ENCODE measurements at places on chromosomes 3 and 15.

DNA sequence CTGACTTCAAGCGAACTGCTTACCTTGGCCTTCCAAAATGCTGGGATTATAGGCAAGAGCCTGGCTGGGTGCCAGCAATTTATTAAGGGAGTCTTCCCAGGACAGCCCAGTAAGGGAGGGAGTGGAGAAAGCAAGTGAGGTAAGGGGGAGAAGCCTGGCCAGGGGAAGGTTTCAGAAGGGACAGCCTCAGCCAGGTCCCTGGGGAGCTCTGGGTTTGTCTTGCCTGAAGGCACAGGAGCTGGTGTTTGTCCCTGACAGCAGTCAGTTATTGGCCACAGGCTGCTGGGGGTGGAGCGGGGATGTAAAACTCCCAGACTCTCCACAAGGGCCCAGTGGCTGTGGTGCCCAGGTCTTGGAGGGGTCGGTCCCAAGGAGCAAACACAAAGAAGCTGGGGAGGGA lies 33.0 kb upstream of the CDCP1 start:
- no peak for DNase-seq

- DNase-seq, result no peak
These were observed 259.2 kb downstream of the LSAMP start for GRCh38 chr3:116186049-116186448.

DNA sequence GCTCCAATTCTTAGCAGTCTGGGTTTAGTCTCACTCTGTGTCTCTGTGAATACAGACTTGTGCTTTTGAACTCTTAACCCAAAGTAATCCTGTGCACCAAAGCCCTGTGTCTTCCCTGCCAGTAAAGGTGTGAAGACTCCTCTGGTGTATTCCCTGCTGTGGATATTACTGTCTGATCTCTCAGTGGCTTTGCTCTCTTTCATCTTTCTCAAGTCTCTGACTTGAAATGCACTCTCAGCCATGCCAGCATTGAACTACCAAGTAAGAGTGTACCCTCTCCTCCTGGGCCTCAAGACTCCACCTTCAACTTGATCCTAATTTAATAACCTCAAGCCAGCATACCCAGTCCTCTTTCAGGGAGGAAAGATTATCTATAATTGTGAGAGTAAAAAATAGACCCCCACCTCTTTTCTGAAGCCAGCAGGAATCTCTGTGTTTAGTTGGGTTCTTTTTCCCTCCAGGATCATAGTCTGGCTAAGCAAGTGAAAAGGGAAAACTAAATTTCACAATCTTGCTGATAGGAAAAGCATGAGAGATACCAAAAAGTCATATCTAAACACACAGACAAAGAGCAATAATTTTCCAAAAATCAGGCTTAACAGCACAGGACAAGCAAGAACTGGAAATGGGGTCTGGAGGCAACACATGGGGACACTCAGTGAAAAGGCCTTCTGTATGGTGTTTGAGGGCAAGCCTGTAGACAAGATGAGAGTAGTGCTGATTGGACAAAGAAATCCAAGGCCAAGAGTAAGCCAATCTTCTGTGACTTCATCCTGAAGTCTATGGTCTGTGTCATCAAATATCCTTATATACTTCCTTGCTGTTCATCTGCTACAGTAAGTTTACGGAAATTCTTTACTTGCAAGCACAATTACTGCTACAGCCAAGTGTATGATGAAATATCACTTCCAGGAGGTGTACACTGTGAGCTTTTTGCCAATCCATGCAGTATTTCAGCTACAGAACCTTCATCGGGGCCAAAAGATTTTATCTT lies 296.1 kb upstream of the TGFBR2 start:
- no peak for DNase-seq

DNA sequence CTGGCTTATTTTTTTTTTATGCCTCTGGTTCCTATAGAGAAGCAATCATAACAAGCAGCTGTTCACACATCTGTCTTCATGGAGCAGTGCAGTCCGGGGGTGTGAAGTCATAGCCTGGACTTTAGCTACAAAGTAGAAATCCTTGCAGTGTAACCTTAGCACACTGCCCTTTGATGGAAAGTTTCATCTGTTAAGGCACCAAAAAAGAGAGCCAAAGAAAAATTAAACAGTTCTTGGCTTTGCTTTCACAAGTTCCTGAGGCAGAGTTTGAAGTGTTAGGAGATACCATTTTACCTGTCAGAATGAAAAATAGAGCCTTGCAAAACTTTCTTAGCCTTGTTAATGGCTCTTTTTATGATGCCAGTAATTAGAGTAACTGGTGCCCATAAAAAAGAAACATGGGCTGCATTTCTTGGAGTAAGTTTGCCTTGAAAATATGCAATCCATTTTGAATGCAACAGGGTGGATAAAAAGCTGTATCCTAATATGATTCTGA lies 84.1 kb downstream of the PIK3R4 start:
- DNase-seq, result no peak
